ENCODE measurements at places on chromosomes 7 and 10. TPM values are rescaled to one million over a fixed set of nuclear protein-coding genes. Genes with fewer than 3 reads are reported as not detected.

Gene NEUROD6
- total RNA-seq = not detected

Gene DKK1
- total RNA-seq = 6.5 TPM

Gene CLEC5A
- total RNA-seq = 1.1 TPM

Gene TRIM50
- not detected for total RNA-seq

Gene PRLHR
- total RNA-seq = not detected
